ENCODE measurements at places on chromosomes 11 and 22.

GRCh38 chr11:96097844-96098421, 174.0 kb upstream of the MTMR2 start:
- DNase-seq: no peak

GRCh38 chr22:44278243-44279068, 34.3 kb downstream of the SHISAL1 start:
- DNase-seq: no peak

- no peak for DNase-seq
Measured at GRCh38 chr11:13334034-13334786, 56.6 kb downstream of the BMAL1 start.

DNA sequence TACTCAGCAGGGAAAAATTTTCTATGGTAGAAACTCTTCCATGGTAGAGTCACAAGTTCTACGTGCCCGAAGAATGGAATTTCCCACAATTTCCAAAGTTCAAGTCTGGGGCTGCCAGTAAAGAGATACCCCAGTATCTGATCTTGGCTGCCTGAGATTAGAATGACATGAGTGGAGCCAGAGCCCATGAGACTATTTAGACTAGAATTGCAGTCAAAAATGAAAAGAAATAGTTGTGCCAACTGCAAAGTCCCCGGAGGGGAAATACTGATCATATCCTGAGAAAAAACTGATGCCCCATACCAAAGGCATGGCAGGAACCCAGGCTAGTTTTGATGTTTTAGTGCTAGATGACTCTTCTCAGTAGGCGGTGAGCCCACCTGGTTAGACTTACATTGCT, 11.2 kb downstream of the MAJIN start:
- DNase-seq: no peak

- no peak for DNase-seq
Measured at GRCh38 chr11:44733877-44734276, 7.1 kb downstream of the TSPAN18 start.

GRCh38 chr11:66973956-66974580, 1.0 kb upstream of the C11orf86 start:
- no peak for DNase-seq

- DNase-seq: no peak
Measured at GRCh38 chr11:73480677-73481076, 104.5 kb downstream of the RELT start.

DNA sequence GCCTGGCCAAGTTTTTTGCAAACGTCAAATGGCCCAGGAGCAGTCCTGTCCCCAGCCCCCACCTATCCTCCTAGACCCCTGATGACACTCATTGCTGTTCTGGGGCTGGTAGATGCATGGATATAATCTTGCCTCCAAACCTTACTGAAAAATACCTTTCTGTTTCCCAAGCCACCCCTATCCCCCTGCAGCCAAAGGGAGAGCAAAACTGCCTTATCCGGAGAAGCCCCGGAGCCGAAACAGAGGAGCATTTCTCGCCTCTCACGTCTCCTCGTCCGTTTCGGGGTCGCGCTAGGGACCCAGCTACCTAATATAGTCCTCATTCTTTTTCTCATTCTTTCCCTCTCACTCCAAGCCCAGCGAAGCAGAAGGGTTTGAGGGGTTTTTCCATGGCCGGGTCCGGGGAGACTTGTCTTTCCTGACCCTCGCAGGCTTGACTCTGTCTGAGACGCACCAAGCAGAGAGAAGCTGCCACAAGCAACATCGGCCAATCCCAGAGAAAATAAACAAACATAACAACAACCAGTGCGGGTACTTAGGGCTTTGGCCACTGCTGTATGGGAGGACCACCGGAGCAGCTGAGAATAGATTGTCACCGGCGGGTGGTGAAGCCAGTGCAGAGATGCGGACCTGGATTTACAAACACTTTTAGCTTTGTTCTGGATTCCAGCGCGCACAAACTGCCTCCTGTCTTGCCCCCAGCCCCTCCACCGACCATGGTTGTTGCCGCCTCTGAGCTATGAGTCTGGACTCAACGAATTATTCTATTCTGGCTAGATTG, 1.6 kb downstream of the BSX start:
- no peak for DNase-seq

DNA sequence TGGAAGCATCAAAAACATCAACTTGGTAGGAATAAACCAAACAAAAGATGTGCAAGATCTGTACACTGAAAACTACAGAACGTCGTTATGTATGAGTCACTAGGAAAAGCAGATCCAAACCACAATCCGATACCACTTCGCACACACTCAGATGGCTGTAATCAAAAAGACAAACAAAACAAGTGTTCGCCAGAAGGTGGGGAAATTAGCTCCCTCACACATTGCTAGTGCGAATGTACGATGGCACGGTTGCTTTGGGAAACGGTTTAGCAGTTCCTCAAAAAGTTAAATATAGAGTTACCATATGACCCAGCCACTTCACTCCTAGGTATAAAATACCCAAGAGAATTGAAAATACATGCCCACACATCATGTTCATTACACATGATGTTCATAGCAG, 14.8 kb upstream of the CARD10 start:
- DNase-seq: peak; percentile 16

DNA sequence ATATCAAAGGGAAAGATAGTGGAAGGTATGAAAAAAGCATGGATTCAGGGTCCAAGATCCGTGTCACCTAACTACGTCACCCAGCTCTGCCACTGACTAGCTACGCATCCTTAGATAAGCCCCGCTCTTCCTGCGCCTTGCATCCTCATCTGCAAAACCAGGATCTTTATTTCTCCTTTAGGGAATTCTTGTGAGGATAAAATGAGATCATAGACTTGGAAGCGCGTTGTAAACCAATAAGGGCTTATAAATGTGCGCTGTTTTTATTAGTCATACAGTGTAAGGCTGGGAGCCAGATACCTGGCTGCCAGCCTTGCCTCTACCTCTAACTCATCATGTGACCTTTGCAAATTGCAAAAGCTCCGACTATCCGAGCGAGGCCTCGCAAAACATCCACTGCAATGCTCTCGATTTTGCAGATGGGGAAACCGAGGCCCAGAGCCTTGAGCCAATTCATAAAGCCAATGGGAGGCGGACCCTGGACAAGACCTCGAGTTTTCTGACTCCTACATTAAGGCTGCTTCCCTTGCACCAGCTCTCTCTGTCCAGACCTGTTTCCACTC, 753 bp downstream of the PRPF19 start:
- no peak for DNase-seq

DNA sequence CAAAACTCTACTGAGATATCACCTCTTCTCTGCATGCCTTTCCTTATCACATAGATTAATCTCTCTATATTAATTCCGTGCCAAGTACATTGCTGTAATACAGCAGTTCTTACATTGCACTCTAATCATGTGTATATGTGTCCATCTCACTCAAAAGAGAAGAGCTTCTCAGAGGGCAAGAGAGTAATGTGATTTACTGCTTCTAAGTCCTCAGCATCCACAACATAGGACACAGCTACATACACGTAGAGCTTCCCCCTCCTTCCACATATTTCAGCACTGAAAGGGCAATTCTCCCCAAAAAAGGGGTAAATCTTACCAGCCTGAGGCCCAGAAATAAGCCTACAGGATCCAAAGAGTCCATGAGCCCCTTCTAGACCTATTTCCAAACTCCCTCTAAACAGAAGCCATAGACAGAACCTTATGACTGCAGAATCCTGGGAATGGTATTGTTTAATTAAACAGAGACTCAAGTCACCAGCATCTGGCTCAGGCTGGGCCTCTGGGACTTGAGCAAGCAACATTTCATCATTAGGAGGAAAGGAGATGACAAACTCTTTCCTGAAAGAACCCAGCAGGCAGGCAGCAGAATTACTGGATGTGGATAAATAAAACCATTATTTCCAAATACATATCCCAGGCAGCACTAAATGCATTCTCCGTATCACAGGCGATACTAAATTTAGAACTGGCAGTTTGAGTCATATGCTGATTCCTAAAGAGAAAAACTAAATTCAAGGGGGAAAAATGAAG, 87.2 kb downstream of the KCNC1 start:
- no peak for DNase-seq

DNA sequence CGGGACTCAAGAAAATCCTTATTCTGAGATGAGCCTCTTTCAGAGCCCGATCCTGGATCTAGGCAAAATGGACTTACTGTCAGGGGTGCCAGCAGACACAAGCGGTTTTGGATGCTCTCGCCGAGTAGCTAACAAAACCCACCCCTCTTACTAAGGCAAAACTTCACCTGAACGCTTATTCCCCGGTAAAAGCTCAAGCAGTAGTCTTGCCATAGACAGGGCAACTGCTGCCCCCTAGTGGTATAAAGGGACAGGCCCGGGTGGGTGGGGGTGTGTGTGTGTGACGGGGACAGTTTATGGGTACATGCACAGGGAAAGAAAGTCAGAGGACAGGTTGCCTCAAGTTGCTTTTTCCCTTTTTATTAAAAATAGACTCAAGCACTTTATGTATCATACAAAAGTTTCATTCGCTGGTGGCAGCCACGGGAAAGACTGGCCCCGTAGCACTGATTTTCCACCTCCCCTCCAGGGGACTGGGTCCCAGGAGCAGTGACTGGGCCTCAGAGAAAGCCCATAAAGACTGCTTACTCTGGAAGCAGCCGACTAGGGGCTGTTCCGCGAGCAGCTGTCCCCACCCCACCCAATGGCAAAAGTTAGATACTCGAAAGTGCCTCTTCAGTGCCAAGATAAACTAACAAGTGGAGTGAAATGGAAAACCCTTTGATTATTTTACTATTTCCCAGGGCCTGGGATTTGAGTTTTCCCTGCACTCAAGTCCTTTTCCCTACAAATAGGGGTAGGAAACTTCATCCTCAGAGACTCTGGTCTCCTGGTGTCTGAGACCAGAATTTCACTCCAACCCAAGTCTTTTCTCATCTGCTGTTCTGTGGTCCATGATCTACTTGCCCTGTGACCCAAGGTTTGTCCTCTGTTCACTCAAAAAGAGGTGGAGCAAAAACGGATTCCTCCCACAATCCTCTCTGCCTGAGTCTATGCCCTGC, 4.7 kb downstream of the YPEL4 start:
- peak; percentile 70 for DNase-seq

DNA sequence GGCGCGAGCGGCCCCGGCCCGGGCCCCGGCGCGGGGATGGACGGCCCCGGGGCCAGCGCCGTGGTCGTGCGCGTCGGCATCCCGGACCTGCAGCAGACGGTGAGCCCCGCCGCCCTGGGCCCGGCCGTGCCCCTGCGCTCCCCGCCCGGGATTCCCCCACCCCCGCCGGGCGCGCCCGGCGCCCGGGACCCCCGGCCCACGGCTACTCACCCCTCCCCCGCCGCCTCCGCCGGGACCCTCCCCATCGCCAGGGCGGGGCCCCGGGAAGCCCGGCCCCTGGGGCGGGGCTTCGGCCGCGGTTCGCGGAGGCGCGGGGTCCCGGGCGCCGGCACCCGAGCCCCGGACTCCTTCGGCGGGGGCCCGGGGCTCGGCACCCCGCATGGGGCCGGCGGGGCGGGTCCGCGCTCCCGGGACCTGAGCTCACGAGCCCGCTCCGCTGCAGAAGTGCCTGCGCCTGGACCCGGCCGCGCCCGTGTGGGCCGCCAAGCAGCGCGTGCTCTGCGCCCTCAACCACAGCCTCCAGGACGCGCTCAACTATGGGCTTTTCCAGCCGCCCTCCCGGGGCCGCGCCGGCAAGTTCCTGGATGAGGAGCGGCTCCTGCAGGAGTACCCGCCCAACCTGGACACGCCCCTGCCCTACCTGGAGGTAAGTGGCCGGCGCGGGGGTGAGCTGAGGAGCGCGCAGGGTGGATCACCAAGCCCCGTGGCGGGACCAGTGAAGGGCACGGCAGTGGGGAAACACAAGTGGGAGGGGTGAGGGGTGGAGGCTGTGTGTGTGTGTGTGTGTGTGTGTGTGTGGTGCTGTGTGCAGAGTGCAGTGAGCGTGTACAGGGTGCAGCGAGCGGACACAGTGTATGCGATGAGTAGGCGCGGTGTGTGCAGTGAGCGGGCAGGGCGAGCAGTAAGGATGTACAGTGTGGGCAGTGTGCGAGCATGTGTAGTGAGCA, 2.3 kb downstream of the SHANK3 start:
- no peak for DNase-seq

GRCh38 chr11:80473562-80473961, 1032.7 kb upstream of the TENM4 start:
- no peak for DNase-seq

DNA sequence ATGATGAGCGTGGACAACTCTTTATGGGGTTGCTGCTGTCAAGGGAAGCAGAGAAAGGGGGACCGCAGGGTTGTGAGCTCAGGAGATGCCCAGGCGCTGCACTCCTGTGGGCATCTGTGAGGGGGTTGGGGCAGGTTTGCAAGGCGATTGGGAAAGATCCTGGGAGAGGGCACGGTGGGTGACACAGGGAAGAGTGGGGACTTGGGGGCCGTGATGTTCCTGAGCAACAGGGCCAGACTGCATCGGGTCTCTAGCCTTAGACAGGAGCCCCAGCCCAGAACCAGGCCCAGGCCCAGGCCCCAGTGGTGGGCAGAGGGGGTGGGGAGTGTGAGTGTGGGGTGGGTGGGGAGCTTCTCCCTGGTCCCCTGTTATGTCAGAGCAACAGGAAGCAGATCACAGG, 38.3 kb downstream of the CSF2RB start:
- DNase-seq: no peak

Data from NCI-H446 (cell line).